ENCODE measurements at places on chromosomes 16 and 17. TPM values are rescaled to one million over a fixed set of nuclear protein-coding genes. Genes with fewer than 3 reads are reported as not detected.
A peak's percentile ranks its signal among the peaks of the same experiment; 100 is the strongest.

GRCh38 chr17:65674246-65675045 is 113.0 kb upstream of the AXIN2 start:
- H3K27me3 ChIP-seq = no peaks in the 10 kb centered on the region
- DNase-seq = no peak
- no peaks in the 10 kb centered on the region for H3K4me1 ChIP-seq
- no peaks in the 10 kb centered on the region for H3K36me3 ChIP-seq
- H3K27ac ChIP-seq = no peak overlapping the region
- no peak overlapping the region for H3K4me3 ChIP-seq

GRCh38 chr17:60398227-60398959 is 6.5 kb upstream of the USP32 start:
- no peaks in the 10 kb centered on the region for H3K4me1 ChIP-seq
- no peak overlapping the region for H3K4me3 ChIP-seq
- peak overlapping the region; percentile 18 for H3K27ac ChIP-seq
- H3K36me3 ChIP-seq = no peaks in the 10 kb centered on the region
- no peaks in the 10 kb centered on the region for H3K27me3 ChIP-seq
- no peak for DNase-seq

- H3K4me1 ChIP-seq = no peaks in the 10 kb centered on the region
- no peak overlapping the region for H3K4me3 ChIP-seq
- no peak for DNase-seq
- no peaks in the 10 kb centered on the region for H3K36me3 ChIP-seq
- no peaks in the 10 kb centered on the region for H3K27me3 ChIP-seq
- H3K27ac ChIP-seq = no peak overlapping the region
These were observed 35.5 kb downstream of the C16orf78 start for GRCh38 chr16:49409121-49409520.

DNA sequence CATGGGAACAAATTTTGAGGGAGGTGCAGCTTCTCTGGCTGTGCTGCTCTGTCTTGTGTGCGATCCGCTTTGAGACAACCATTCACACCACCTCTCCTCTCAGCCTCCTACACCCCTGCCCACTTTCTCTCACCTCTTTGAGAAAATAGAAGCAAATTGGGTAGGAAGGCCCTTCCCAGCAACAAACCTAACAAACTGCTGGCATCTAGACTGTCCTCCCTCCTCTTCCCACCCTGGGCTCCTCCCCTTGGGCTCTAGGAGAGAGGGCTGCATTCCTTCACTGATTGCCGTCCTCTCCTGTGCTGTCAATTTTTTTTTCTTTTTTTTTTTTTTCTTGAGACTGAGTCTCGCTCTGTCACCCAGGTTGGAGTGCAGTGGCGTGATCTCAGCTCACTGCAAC is 13.5 kb downstream of the CDIPT start:
- no peak overlapping the region for H3K27ac ChIP-seq
- H3K4me3 ChIP-seq = no peak overlapping the region

DNA sequence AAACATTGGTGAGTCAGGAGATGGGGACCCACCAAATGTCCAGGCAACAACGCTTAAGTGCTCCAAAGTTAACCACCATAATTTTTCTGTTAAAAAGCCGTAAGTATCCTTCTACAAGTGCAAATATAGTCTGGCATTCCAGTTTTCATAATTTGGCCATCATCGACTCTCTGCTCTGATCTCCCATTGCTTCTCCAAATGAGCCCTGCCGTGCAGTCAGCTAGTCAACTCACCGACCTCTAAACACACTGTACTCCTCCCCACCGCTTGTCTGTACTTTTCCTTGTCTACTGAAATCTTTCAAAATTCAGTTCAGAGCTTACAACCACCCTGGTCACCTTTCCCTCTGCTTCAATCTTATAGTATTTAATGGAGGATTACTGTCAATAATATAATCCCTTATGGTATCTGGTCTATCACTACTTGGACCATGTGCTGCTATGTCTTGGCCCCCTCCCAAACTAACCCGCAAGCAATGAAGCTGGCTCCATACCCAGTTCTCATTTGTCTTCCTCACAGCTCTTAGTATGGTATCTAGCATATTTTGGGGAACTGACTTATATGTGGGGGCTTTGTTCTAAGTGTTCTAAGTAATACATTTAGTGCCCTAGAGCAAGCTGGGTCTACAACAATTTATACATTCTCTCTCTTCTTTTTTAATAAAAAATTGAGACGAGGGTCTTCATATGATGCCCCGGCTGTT is 52.7 kb upstream of the SLC25A19 start:
- no peak overlapping the region for H3K4me3 ChIP-seq
- H3K36me3 ChIP-seq = peaks cover 6% of the 10 kb centered on the region
- DNase-seq = no peak
- peaks cover 3% of the 10 kb centered on the region for H3K4me1 ChIP-seq
- no peak overlapping the region for H3K27ac ChIP-seq

DNA sequence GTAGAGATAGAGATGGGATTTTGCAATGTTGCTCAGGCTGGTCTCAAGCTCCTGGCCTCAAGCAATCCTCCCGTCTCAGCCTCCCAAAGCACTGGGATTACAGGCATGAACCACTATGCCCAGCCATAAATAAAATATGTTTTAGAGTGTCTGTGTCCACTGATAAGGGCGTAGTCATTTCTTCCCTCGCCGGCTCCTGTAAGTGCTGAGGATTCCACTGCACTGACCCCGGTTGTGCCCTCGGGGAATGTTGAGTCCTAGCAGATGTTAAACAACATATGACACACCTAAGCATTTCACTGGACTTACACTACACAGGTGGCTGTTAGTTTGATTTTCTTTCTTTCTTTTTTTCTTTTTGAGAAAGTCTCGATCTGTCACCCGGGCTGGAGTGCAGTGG is 5.6 kb upstream of the SHMT1 start:
- no peaks in the 10 kb centered on the region for H3K27me3 ChIP-seq
- H3K4me1 ChIP-seq = peaks cover 1% of the 10 kb centered on the region
- DNase-seq = no peak
- no peaks in the 10 kb centered on the region for H3K36me3 ChIP-seq

Gene SMCR8
- polyA plus RNA-seq = 9.1 TPM

Gene MEIOB
- 0.34 TPM for polyA plus RNA-seq

DNA sequence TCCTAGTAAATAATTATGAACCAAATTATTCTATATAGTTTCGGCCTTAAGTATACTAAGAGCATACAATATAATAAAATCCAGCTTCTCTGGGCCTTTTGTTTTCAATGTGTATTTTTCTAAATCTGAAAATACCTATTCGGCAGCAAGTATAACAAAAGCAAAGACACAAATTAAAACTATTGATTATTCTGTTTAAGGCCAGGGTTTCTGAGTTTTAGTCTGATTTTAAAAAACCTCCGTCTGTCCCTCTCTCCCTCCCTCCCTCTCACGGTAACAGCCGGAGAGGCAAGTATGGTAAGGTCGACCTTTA is 1.5 kb downstream of the TOB1 start:
- no peaks in the 10 kb centered on the region for H3K36me3 ChIP-seq
- H3K4me1 ChIP-seq = peaks cover 28% of the 10 kb centered on the region
- peak overlapping the region; percentile 99 for H3K27ac ChIP-seq
- peak overlapping the region; percentile 94 for H3K4me3 ChIP-seq
- no peaks in the 10 kb centered on the region for H3K27me3 ChIP-seq

DNA sequence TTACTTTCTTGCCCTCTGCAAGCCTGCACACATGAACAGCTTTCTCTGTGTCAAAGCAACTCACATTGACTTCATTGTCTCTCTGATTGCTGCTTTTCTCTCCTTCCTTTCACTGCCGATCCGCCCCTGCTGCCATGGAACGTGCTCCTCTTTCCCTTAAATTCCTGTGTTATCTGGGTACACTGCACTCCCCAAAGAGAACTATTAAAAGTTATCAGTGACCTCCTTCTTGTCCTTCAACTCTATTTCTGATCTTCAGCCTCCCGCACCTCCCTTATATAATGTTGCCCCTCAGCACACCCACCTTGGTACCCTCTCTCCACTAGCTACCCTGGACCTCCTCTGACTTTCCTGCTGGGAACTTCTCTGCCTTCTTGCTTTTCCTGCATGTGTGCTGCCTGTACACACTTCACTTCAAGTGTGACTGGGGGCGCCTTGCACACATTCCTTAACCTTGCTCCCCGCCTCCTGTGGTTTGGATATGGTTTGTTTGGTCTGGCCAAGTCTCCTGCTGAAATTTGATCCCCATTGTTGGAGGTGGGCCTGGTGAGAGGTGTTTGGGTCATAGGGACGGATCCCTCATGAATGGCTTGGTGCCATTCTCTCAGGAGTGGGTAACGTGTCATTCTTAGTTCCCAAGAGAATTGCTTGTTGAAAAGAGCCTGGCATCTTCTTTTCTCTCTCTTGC is 26.7 kb upstream of the PMP22 start:
- H3K36me3 ChIP-seq = no peaks in the 10 kb centered on the region
- H3K27ac ChIP-seq = no peak overlapping the region
- no peaks in the 10 kb centered on the region for H3K4me1 ChIP-seq
- DNase-seq = no peak
- no peak overlapping the region for H3K4me3 ChIP-seq

DNA sequence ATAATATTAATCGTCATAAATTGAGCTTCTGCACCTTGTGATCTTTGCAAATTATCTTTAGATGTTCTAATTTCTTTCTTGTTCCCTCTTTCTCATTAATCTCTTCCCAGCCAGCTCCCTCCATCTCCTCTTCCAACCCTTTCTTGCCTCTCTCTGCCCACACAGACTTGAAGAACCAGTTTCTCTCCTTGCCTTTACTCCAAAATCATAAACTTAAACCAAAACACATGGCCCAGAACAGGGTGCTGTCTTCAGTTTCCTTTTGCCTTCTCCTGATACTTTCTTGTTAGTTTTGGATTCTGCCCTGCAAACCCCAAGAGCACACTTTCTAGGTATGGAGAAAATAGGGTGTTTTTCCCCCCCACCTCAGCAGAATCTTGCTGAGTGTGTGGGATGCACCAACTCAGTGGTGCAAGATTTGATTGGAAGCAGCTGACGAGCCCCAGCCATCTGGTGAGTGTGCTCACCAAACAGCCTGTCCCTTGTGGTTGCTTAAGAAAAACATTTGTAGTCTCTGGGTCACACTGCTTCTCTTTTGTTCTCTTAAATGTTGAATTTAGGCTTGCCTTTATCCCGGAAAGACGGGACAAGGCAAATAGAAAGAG is 175.8 kb upstream of the MAF start:
- DNase-seq = peak; percentile 52
- no peak overlapping the region for H3K27ac ChIP-seq
- no peaks in the 10 kb centered on the region for H3K27me3 ChIP-seq
- no peaks in the 10 kb centered on the region for H3K36me3 ChIP-seq
- peaks cover 20% of the 10 kb centered on the region for H3K4me1 ChIP-seq

- H3K4me1 ChIP-seq = no peaks in the 10 kb centered on the region
- DNase-seq = no peak
- no peaks in the 10 kb centered on the region for H3K27me3 ChIP-seq
These were observed 40.3 kb upstream of the FAM20A start for GRCh38 chr17:68641276-68642117.

Gene DNAH17
- polyA plus RNA-seq = not detected

GRCh38 chr17:6444571-6445335 is 498 bp downstream of the PIMREG start:
- DNase-seq = no peak
- H3K27ac ChIP-seq = no peak overlapping the region
- no peaks in the 10 kb centered on the region for H3K4me1 ChIP-seq
- peak overlapping the region; percentile 46 for H3K4me3 ChIP-seq
- H3K27me3 ChIP-seq = no peaks in the 10 kb centered on the region

Gene SGF29
- 46.3 TPM for polyA plus RNA-seq

GRCh38 chr17:48548523-48549280 is 3.8 kb upstream of the HOXB2 start:
- H3K4me3 ChIP-seq = no peak overlapping the region
- H3K27me3 ChIP-seq = no peaks in the 10 kb centered on the region
- H3K27ac ChIP-seq = no peak overlapping the region
- no peaks in the 10 kb centered on the region for H3K4me1 ChIP-seq

- no peaks in the 10 kb centered on the region for H3K4me1 ChIP-seq
- no peaks in the 10 kb centered on the region for H3K36me3 ChIP-seq
- no peak overlapping the region for H3K27ac ChIP-seq
- no peak overlapping the region for H3K4me3 ChIP-seq
- DNase-seq = peak; percentile 23
These were observed 21.9 kb downstream of the AIPL1 start for GRCh38 chr17:6413065-6413464.

DNA sequence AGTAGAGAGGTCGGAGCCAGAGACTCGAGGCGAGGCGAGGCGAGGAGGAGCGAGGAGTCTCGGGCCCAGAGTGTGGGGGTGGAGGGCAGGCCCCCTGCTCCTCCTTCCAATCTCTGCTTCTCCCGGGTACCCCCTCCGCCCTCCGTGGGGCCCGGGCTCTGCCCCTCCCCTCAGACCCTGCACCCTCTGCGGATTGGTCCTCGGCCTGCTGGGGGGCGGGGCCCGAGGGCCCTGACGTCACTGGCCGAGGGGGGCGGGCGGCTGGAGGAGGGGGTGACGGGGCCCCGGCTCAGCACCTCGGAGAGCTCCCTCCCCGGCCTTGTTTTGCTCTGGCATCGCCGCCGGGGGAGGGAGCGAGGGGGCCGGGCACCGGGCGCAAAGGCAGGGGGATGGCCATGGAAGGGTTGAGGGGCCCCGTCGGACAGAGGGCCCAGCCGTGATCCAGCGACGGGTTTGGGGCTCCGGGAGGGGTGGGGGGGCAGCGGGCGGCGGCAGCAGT is at the start of gene RUNDC3A:
RUNDC3A (plus strand) TSS at position 282 of the 499 bp plus-strand sequence. CDS start 232 bp downstream, outside the sequence.
- H3K4me1 ChIP-seq = peaks cover 3% of the 10 kb centered on the region
- peak within 1 kb of the TSS; percentile 9 for H3K27ac ChIP-seq
- peak within 1 kb of the TSS; percentile 10 for H3K4me3 ChIP-seq
- H3K36me3 ChIP-seq = no peaks in the 10 kb centered on the region
- H3K27me3 ChIP-seq = no peaks in the 10 kb centered on the region

DNA sequence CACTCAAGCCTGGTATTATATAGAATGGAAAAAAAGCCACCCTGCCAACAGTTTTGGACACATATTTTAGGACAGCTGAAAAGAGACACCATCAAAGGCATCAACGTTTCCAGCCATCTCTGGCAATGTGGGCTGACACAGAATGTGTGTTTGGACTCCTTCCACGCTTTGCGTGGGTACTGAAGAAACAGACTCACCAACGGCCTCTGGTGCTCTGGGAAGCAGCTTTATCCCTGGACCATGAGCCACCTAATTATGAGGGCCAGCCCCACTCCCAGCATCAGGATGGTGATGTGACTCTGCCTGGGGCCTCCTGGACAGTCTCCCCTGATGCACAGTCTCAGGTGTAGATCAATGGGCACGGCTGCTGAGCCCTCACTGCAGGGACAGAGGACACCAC is 27.9 kb downstream of the CCDC57 start:
- H3K27me3 ChIP-seq = no peaks in the 10 kb centered on the region
- peaks cover 3% of the 10 kb centered on the region for H3K36me3 ChIP-seq
- H3K4me3 ChIP-seq = no peak overlapping the region
- H3K27ac ChIP-seq = no peak overlapping the region

GRCh38 chr17:74759243-74759801 is 10.9 kb downstream of the NHERF1 start:
- H3K4me1 ChIP-seq = peaks cover 87% of the 10 kb centered on the region
- peak; percentile 52 for DNase-seq
- no peak overlapping the region for H3K4me3 ChIP-seq
- peaks cover 6% of the 10 kb centered on the region for H3K36me3 ChIP-seq

GRCh38 chr17:61806081-61806828 is 57.1 kb downstream of the BRIP1 start:
- H3K4me1 ChIP-seq = no peaks in the 10 kb centered on the region
- H3K27ac ChIP-seq = no peak overlapping the region
- H3K4me3 ChIP-seq = no peak overlapping the region
- H3K36me3 ChIP-seq = no peaks in the 10 kb centered on the region
- H3K27me3 ChIP-seq = no peaks in the 10 kb centered on the region

Gene CLEC18A
- polyA plus RNA-seq = 8.1 TPM

Gene LPCAT2
- polyA plus RNA-seq = 2.4 TPM

Gene CHST5
- 21.2 TPM for polyA plus RNA-seq

Gene ZG16
- 75.4 TPM for polyA plus RNA-seq
